ENCODE measurements at places on chromosomes 12 and 14. TPM values are rescaled to one million over a fixed set of nuclear protein-coding genes. Genes with fewer than 3 reads are reported as not detected.
A peak's percentile ranks its signal among the peaks of the same experiment; 100 is the strongest.

- peak; percentile 77 for DNase-seq
These were observed 230.2 kb upstream of the RGS6 start for GRCh38 chr14:71701990-71702389.

DNA sequence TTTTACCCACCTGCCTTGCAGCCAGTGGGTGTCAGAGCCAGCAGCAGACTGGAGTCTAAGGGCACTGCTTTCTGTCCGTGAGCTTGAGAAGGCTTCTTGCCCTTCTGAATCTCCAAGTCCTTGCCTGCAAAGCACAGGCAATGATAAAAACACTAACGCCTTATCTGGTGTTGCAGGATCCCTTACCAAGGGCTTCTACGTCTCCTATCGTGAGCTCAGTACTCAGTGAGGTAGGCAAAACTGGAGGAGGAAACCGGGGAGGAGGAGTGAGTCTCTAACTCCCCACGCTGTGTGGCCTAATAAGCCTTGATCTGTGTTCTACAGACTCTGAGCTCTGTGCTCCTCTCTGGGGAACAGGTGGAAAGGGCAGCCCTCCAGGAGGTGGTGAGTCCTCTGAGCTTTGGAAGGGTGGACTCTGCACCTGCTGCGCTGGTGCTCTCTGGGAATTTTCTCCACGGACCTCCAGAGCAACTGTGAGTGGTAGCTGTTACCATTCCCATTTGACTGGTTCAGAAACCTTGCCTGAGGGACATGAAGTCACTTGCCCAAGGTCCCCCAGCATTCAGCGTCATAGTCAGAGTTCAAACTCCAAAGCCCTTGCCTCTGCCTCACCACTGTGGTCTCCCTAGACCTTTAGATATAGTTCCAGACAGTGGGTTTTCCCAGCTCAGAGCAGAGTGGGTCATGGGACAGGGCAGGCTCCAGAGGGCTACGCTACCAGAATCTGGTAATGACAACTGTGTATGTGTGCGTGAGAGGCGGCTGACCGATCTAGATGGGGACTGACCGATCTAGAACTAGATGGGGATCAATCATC lies 7.0 kb upstream of the MARK3 start:
- no peak for DNase-seq

GRCh38 chr12:27060740-27061139 lies 21.6 kb downstream of the C12orf71 start:
- no peak for DNase-seq

- no peak for DNase-seq
These were observed 74.6 kb downstream of the GLRX5 start for GRCh38 chr14:95609398-95609990.

Gene MIS18BP1
- 6.9 TPM for polyA plus RNA-seq

Gene RAPGEF3
- 6.0 TPM for polyA plus RNA-seq

Gene KCNJ8
- not detected for polyA plus RNA-seq

Gene PLA2G1B
- not detected for polyA plus RNA-seq

DNA sequence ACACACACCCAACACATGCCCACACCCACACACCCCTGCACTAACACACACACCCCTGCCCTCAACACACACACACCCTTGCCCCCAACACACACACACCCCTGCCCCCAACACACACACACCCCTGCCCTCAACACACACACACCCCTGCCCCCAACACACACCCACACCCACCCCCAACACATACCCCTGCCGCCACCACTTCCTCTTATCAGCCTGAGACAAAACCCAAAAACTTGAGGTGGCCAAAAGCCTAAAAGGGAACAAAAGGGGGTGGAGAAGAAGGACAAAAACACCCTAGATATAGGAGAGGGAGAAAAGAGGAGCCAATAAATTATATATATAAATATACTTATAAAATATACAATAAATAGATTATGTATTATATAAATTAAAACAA lies 9.1 kb upstream of the DEGS2 start:
- DNase-seq: no peak

Gene CLEC4A
- polyA plus RNA-seq: 0.34 TPM

Gene CCDC196
- not detected for polyA plus RNA-seq

- no peak for DNase-seq
These were observed 2.1 kb downstream of the DDN start for GRCh38 chr12:48996794-48997718.

Gene RNASE1
- not detected for polyA plus RNA-seq

GRCh38 chr12:100741084-100741711 lies 53.4 kb upstream of the ANO4 start:
- DNase-seq: no peak

Gene APOLD1
- 0.13 TPM for polyA plus RNA-seq

GRCh38 chr12:42589465-42590329 lies at the start of gene PRICKLE1:
PRICKLE1 (minus strand) TSS chr12:42589746; CDS start chr12:42472516, 117,230 bp downstream.
- DNase-seq: no peak

Gene BIN2
- not detected for polyA plus RNA-seq

- no peak for DNase-seq
These were observed 274.8 kb downstream of the DPF3 start for GRCh38 chr14:72619111-72619571.

Gene GPR84
- 0.07 TPM for polyA plus RNA-seq

- peak; percentile 40 for DNase-seq
These were observed 38.9 kb downstream of the PPP1R13B start for GRCh38 chr14:103808403-103809001.

- no peak for DNase-seq
These were observed 5.5 kb upstream of the KRT84 start for GRCh38 chr12:52390739-52391617.

Gene PLEKHG7
- not detected for polyA plus RNA-seq

Gene CLEC6A
- not detected for polyA plus RNA-seq

GRCh38 chr12:65836419-65837197 lies 12.3 kb downstream of the HMGA2 start:
- peak; percentile 54 for DNase-seq

- peak; percentile 44 for DNase-seq
These were observed 163.8 kb upstream of the KITLG start for GRCh38 chr12:88743946-88744685.

GRCh38 chr14:56666716-56667115 lies 87.1 kb downstream of the TMEM260 start:
- peak; percentile 94 for DNase-seq

DNA sequence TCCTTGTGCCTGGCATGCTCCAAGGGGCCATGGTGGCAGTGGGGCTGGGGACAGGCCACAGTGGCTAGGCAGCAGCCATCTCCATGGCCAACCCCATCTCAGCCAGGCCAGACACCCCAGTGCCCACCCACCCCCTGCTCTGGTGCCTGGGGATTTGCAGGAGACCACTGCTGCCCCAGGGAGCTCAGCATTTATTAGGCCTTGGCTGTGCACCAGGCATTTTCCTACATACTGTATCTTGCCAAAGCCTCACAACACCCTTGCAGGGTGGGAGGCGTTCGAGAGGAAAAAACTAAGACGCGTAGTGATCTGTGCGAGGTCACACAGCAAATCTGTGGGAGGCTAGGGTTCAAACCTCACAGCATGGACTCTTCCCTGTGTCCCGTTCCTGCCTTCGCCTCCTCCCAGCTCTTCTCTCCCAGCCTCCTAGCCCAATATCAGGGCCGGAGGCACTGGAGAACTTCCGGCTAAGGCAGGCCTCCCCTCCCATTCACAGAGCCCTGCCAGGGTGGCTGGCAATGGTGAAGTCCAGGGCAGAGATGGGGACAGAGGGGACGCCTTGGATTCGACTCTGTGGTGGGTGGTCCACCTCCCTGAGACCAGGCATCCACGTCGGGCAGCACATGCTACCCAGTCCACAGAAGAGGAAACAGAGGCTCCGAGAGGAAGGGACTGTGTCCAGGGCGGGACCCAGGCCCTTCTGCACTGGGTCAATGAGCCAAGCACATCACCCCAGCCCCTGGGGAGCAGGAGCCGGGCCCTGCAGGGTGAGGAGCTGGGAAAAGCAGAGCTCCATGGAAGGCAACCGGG lies 57.4 kb downstream of the FAM222A start:
- no peak for DNase-seq

Gene ZNF385A
- polyA plus RNA-seq: 81.3 TPM

DNA sequence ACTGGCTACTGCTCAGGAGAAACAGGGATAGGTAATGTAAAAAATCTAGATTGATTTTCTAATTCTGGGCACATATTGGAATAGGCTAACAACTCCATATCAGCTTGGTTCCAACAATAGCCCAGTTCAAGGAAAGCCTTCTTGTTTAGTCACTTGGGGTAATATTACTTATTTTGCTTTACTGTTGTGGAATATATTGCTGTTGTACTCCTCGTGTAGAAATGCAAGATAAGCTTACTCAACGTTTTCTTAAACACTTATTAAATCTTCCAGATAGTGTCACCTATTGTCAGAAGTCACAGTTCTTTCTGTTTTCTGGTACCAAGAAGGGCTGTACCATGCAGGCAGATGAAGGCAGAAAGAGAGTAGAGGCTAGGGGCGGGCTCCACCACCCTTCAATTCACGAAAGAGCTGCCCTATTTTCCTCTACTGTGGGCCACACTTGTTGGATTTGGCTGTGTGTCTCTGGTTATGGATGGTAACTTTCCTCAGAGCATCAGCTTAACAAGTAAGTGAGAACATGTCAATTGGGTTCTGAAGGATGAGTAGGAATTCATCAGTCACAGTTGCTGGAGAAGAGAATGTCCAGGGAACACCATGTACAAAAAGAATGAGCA lies 38.0 kb downstream of the CLMN start:
- DNase-seq: no peak

DNA sequence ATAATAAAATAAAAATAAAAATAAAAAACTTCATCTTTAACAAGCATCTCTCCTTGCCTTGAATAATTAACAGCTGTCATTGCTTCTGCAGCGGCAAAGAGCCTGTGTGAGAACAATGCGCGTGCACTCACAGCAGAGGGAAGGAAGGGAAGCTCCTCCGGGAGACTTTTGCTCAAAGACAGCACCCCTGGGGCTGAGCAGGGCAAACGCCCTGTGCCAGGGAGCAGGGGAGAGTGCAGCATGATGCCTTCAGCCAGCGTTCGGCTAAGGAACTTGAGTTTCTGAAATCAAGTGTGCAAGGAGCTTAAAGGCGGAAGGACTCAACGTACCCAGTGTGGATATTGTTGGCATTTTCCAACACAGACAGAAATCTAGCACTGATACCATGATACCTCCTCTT lies 120.5 kb downstream of the RIMBP2 start:
- DNase-seq: no peak

DNA sequence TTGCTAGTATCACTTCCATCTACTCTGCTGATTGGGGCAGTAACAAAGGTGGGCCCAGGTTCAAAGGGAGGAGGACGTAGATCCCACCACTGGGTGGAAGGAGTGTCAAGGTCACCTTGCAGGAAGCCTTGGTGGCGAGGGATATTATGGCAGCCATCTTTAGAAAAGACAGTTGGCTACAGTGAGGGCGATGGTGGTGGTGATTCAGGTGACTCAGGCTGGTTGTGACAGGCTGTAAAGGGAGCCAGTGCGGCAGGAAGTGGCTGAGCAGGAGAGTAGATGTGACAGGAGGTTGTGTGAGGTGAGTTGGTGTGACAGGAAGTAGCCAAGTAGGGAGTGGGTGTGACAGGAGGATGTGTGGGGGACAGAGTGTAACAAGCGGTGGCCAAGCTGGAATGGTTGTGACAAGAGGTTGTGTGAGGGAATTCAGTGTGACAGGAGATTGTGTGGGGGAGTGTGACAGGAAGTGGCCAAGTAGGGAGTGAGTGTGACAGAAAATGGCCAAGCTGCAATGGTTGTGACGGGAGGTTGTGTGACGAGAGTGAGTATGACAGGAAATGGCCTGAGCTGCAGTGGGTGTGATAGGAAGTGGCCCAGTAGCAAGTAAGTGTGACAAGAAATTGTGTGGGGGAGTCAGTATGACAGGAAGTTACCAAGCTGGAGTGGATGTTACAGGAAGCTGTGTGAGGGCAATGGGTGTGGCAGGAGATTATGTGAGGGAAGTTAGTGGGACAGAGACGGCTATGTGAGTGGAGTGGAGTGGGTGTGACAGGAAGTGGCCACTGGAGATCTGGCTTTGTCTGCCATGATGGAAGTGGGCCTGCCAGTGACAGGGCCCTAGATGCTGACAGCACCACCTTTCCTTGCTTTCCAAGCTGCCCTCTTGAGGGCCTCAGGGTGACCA lies 136.5 kb upstream of the MYL2 start:
- DNase-seq: no peak

GRCh38 chr14:33287189-33287588 lies 348.5 kb downstream of the NPAS3 start:
- no peak for DNase-seq

DNA sequence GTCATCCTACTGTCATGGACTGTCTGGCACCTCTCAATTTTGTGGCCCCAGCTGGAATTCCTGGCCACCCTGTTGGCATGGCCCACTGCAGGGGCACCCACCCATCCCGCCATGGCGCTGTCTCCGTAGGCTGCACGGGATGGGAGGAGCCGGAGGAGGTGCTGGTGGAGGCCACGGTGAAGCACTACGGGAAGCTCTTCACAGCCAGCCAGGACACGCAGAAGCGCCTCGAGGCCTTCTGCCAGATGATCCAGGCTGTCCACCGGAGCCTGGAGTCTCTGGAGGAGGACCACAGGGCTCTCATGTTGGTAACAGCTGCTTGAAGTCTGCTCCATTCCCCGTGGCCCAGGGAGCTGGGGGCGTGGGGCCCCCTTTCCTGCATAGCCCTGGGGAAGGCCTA lies 3.9 kb downstream of the CCDC197 start:
- DNase-seq: no peak

DNA sequence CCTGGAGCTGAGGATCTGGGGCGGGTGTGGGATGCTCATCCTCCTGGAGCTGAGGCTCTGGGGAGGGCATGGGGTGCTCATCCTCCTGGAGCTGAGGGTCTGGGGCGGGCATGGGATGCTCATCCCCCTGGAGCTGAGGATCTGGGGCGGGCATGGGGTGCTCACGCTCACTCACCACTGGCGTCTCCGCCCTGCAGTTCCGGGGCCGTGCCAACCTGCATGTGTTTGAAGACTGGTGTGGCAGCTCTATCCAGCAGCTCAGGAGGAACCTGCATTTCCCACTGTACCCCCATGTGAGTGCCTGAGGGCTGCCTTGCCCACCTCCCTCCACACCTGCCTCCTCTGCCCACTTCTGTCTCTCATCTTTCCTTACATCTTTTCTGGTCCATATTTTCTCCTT lies 84.4 kb downstream of the B4GALNT3 start:
- no peak for DNase-seq

Gene GALNT9
- polyA plus RNA-seq: not detected

DNA sequence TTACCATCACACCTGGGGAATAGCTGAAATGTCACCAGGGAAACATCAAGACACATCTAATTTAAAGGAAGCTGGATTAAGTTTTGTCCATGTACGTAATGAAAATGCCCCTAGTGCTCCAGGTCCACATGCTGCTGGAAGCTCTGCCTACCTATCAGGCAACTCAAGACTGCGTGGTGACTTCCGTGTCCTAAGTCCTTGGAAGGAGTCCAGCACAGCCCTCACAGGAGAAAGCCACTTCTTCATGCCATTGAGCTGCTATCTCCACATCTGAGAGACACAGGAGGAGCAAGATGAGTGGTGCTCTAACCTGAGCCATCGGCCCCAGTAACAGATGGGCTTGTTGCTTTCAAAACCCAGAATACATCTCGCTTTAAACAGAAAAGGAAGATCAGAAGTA lies 316.4 kb downstream of the DPF3 start:
- DNase-seq: no peak

Gene EFCAB11
- 15.5 TPM for polyA plus RNA-seq

GRCh38 chr12:51434305-51434704 lies 9.7 kb downstream of the SLC4A8 start:
- no peak for DNase-seq

- DNase-seq: no peak
These were observed 75.8 kb downstream of the GLT1D1 start for GRCh38 chr12:128929057-128929456.

GRCh38 chr12:110224379-110225304 lies 56.4 kb upstream of the ATP2A2 start:
- DNase-seq: peak; percentile 67
